ENCODE measurements at places on chromosomes 11 and 22.
A peak's percentile ranks its signal among the peaks of the same experiment; 100 is the strongest.

- DNase-seq, result no peak
Measured at GRCh38 chr11:10350334-10350733, 45.5 kb downstream of the ADM start.

GRCh38 chr22:25645964-25646363 is 81.5 kb downstream of the GRK3 start:
- DNase-seq, result no peak

DNA sequence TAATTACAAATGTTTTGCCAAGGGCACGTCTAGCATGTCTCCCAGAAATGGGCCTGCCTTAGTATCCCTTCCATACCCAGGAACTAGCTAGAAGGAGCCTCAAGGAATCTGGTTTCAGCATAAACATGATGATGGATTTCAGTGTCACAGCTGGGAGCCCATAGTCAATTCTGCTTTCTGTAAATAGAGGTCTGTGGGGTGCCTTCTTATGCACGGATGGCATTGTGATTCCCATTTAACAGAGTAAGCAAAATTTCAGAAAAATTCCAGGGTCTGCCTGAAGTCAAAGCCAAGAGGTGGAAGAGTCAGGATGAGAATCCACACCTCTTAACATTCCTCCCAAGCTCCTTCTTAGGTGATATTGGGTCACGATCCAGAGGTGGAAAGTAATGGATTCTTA is 12.1 kb downstream of the DUSP18 start:
- no peak for DNase-seq

DNA sequence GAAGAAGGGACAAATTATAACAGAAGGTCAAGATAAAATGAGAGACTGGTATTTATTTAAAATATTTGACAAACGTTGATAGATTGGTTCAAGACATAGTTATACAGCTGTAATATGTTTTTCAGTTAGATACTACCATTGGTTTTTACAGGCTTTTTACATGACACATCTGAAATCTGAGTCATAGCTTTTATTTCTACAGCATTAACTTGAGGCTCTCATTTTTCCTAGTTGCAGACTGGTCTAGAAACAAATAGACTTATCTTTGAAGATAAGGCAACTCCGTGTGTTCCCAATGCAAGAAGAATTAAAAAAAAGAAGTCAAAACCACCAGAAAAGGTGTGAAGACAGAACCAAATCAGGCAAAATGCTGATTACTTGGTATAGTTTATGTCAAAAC is 31.3 kb downstream of the CEP57 start:
- no peak for DNase-seq

- no peak for DNase-seq
Measured at GRCh38 chr11:11669233-11669846, 47.5 kb upstream of the GALNT18 start.

GRCh38 chr11:56172256-56172830 is 4.1 kb upstream of the OR5J2 start:
- DNase-seq, result no peak

DNA sequence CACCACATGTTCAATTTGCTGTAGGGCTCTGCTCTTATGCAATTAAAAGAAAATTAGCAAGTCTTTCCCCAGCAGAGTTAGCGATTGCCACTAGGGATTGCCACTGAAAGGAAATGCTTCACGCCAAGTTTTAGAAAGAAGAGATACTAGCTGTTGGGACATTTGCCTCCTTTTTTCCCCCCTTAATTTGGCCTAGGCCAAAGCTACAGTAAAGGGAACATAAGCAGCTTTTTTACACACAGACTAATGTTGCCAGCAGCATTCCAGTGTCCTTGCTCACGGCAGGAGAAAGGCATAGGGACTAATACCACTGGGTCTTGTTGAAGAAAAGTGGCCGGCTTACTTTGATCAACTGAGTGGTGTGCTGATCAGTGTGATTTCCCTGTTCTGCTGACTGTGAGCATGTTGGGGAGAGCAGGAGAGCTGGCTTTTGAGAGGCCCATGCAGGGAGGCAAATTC is 71.2 kb downstream of the PHF21A start:
- no peak for DNase-seq

- no peak for DNase-seq
Measured at GRCh38 chr11:46248289-46249102, 29.0 kb upstream of the CREB3L1 start.

DNA sequence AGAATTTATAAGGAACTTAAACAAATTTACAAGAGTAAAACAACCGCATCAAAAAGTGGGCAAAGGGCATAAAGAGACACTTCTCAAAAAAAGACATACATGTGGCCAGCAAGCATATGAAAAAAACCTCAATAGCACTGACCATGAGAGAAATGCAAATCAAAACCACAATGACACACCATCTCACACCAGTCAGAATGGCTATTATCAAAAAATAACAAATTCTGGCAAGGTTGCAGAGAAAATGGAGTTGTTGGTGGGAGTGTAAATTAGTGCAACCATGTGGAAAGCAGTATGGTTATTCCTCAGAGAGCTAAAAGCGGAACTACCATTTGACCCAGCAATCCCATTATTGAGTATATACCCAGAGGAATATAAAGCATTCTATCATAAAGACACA is 866.8 kb upstream of the TENM4 start:
- DNase-seq, result no peak

- peak; percentile 88 for DNase-seq
Measured at GRCh38 chr11:95078526-95078925, 11.1 kb upstream of the ENDOD1 start.

DNA sequence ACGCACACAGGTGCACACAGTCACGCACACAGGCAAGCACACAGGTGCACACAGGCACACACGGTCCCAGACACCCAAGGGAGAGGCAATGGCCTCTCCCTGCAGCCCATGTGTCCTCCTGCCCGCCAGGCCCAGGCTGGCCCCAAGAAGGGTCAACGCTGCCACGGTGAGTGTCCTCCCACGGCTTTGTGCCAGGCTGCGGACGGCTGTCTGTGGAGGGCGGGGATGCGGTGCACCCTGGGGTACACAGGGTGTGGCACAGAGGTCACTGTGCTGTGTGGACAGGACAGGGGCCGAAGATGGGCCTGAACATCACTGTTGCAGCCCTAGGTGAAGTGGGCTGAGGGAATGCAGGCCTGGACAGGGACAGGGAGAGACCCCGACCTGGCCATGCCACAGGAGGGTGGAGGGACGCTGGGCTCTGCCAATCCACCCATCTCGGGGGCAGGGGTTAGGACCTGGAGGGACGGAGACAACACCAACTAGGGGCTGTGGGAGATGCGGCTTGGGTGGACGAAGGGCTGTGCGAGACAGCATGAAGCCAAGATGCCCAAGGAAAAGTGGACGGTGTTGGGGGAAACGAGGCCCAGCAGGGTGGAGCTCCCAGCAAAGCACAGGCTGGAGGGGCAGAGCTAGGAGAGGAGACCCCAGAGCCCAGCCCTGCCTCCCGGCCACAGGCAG is 523.8 kb downstream of the BRD1 start:
- no peak for DNase-seq

Data from DMS79 treated with DMSO at 0.1 percent for 48 hours (cell line).